Neuronal stem cell (in vitro differentiated cells): ENCODE measurements at places on chromosomes 1 and 21.

GRCh38 chr1:98398092-98398491 is 263.4 kb upstream of the SNX7 start:
- DNase-seq: no peak

- DNase-seq: no peak
Measured at GRCh38 chr1:197955486-197956394, 38.6 kb downstream of the LHX9 start.

- no peak for DNase-seq
Measured at GRCh38 chr1:48523558-48523957, 51.6 kb upstream of the SPATA6 start.

GRCh38 chr21:35208810-35209517 is 159.9 kb upstream of the RUNX1 start:
- no peak for DNase-seq

- no peak for DNase-seq
Measured at GRCh38 chr1:157652859-157653493, 47.6 kb downstream of the FCRL3 start.

- DNase-seq: no peak
Measured at GRCh38 chr1:64623750-64624191, 121.1 kb upstream of the RAVER2 start.

DNA sequence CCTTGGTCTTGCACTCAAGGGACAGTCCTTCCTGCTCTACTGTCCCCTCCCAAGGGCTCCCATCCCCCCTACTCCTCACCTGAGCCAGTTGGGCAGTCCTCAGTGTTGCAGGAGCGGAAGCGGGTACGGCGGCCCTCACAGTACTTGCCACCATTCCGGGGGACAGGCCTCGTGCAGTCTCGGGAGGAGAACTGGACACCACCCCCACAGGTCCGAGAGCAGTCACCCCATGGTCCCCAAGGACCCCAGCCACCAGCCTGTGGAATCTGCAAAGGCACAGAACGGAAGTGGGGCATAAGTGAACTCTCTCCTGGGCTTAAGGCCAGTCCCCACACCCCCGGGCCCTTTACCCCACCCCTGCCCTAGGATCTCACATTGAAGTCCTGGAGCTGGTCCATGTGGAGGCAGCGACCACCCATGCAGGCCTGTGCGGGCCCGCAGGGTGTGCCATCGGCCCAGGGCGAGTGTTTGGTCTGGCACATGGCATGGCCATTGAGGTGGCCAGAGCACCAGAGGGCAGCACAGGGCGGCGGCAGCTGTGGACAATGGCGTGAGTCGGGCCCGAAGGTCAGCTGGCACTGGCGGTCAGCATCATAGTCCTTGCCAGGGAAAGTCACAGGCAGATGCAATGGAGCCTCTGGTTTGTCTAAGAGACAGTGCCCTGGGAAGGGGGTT is 5.2 kb downstream of the ADAMTS4 start:
- DNase-seq: no peak
